ENCODE measurements at places on chromosomes 5 and 9. TPM values are rescaled to one million over a fixed set of nuclear protein-coding genes. Genes with fewer than 3 reads are reported as not detected.

Gene PCDHA1
- 0.08 TPM for total RNA-seq

Gene BARHL1
- total RNA-seq: not detected

Gene SH3TC2
- total RNA-seq: 0.48 TPM

Gene CCDC192
- not detected for total RNA-seq

Gene CER1
- not detected for total RNA-seq

Gene GDNF
- 0.05 TPM for total RNA-seq

Gene ITK
- 0.43 TPM for total RNA-seq

Gene CDKN2B-AS1
- not detected for total RNA-seq

Gene RC3H2
- total RNA-seq: 26.3 TPM

Gene MYMK
- not detected for total RNA-seq

Gene IFNA21
- total RNA-seq: not detected

Gene ATOX1
- total RNA-seq: 226 TPM

Gene SPATA31C1
- total RNA-seq: not detected

Gene TRIM41
- total RNA-seq: 19.0 TPM

Data from A549 treated with dexamethasone at 1 μM for 4 hours (cell line).